ENCODE measurements at places on chromosomes 5 and 9.

GRCh38 chr9:135002336-135002735 lies 84.6 kb upstream of the FCN1 start:
- no peak for DNase-seq

DNA sequence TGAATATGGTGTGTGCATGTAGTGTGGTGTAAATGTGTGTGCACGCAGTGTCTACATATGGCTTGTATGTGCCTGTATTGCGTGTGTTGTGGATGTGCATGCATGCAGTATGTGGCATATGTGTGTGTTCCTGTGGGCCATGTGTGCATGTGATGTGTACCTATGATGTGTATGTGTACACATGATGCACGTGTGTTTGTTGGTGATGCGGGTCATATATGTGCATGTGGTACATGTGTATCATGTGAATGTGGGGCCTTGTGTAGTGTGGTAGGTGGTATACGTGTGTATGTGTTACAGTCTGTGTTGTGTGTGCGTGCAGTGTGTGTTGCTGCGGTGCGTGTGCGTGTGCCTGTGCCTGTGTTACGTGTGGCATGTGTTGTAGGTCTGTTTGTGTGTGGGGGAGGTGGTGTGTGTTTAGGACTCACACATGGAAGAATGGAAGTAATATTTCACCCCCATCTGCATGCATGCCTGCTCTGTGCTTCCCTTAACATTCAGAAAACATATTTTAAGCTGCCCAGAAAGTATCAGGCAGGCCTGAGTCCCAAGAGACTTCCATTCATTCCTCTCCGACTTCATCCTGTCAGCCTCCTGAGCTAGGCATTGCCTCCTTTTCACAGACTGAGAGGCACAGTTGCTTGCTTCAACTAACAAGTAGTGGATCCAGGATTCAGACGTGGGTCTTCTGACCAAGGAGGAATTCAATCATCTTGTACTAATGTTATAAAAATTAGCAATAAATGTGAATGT lies 55.4 kb upstream of the RUFY1 start:
- DNase-seq, result no peak

- peak; percentile 75 for DNase-seq
Measured at GRCh38 chr9:121860744-121861143, 209.3 kb downstream of the DAB2IP start.

DNA sequence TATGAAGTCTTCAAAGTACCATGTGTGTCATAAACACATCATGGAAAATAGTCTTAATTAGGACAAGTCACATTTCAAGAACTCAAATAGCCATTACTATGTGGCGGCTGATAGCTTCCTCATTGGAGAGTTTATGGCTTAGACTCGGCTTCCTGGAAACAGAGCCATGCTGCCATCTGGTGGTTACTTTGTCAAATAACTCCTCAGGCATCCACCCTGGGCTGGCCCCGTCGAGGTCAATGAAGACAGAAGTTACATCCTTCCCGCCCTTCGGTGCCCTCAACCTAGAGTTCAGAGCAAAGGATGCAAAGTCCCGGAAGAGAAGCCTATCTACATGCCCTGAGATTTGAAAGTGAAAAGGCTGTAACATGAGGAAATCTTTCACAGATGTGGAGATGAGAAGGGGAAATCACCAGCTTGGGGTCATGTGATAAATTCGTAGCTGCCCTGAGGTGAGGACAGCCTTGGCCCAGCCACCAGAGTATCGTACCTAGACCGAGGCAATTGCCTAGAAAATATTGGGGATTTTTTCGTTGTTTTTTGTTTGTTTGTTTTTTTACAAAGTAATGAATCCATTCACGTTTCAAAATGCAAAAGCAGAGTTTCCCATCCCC lies 45.5 kb upstream of the ZNF169 start:
- no peak for DNase-seq

GRCh38 chr5:147578228-147579024 lies 68.6 kb upstream of the DPYSL3 start:
- no peak for DNase-seq

- DNase-seq, result no peak
Measured at GRCh38 chr9:88230612-88231011, 92.3 kb upstream of the SPATA31C2 start.

GRCh38 chr9:129140397-129141065 lies 29.3 kb downstream of the PTPA start:
- DNase-seq, result peak; percentile 83

DNA sequence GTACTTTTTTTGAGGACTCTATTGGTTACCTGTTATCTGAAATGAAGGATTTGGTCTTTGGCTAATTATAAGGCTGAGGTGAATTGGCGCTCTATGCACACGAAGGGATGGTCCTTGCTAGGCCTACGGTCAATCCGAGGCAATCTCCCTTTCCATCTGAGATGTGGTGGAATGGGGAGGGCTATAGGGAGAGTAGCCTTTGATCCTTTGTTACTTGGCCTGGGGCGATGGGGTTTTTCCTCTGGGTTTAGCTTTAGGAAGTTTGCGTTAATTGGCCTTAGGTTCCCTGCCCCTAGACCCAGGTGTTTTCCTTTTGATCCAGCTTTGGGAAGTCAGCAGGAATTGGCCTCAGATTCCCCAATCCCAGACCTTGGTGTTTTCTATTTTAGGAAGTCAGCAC lies 102.1 kb upstream of the C9orf72 start:
- DNase-seq, result no peak

- DNase-seq, result no peak
Measured at GRCh38 chr9:3027210-3027609, 183.3 kb upstream of the PUM3 start.

DNA sequence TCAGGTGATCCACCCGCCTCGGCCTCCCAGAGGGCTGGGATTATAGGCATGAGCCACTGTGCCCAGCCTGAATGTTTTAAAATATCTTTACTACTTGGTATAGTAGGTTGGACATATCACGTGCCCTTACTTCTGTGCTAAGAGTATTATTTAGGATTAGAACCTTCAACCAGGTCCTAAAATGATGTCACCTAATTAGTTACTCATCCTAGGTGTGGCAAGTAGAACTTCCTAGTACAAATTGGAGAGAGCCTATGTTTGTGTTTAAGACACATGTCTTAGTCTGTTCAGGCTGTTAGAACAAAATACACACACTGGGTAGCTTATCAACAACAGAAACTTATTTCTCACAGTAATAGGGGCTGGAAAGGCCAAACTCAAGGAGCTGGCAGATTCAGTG lies 51.5 kb downstream of the ZFAND5 start:
- DNase-seq, result no peak

- DNase-seq, result peak; percentile 69
Measured at GRCh38 chr9:127179633-127180441, 57.4 kb upstream of the ANGPTL2 start.

DNA sequence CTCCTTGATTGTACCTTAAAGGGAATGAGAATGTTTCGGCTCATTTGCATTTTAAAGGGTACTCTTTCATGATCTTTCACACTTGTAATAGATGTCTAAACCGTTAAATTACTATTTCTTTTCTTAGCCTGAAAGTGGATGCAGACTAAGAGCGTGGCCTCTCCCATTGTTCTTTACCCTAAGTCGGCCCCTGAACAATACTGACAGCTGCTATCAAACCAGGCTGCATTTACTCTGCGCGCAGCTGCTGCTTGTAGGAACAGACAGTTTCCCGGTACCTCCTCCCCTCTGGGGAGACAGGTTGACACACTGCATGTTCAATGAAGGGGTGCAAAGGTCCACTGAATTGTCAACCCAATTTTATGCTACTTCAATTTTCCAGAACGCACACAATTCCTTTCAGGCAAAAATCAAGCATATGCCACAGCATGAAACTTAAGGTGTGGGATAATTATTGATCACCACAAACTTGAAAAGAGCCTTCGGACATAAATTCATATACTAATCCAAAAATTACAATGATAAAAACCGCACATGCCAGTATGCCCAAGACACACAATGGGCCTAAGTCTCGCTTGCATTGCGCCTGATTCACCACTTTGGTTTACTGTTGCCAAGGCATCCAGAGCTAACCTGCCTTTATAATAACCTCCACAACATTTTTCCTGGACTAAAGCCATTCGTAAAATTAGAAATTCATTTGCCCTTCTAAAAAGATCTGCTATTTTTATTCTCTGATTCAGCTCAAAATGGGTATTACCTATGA lies 39.7 kb downstream of the TLE1 start:
- DNase-seq, result no peak

DNA sequence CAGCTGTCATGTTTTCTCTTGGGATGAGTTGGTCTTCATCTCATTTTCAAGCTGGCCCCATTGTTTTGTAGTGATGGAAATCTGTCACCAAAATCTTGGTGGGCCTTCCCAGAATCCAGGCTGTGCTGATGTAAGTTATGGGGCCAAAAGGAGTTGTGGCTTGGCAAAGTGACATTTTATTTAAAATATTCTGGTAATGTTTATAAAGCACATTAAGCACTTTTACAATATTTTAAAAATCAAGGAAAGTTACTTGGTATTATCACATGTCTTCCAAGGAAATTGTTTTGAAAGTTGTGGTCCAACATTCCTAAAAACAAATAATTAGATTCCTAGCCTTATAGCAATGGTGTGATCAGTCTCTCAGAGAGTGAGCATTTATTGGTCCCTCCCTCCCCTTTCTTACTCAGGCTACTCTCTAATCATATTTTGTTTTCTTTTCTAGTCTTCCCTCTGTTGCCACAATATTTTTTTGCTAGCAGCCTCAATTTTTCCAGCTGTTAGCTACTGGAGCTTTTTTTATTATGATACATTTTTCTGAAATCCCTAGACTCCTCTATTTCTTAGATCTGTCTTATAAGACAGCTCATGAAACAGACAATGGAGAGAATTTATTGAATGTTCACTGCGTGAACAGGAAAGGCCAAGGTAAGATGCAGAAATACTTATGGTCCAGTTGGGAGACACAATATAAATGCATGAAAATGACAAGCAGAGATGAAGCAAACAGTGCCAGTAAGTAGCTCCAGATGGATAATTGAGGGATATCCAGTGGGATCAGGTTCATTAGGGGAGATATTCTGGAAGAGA lies 408.1 kb upstream of the ZNF608 start:
- DNase-seq, result no peak

- DNase-seq, result no peak
Measured at GRCh38 chr9:94870793-94871558, 144.5 kb downstream of the AOPEP start.

DNA sequence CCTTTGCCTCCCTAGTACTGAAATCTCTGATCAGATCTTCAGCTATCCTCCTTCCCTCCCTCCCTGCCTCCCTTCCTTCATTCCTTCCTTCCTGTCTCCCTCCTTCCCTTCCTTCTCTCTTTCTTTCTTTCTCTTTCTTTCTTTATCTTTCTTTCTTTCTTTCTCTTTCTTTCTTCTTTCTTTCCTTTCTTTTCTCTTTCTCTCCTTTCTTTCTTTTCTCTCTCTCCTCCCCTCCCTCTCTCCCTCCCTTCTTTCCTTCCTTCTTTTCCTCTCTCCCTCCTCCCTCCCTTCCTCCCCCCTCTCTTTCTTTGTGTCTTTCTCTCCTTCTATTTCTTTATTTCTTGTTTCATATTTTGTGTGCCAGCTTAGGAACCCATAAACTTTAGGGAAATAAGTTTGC lies 23.9 kb upstream of the ANKRD55 start:
- no peak for DNase-seq

DNA sequence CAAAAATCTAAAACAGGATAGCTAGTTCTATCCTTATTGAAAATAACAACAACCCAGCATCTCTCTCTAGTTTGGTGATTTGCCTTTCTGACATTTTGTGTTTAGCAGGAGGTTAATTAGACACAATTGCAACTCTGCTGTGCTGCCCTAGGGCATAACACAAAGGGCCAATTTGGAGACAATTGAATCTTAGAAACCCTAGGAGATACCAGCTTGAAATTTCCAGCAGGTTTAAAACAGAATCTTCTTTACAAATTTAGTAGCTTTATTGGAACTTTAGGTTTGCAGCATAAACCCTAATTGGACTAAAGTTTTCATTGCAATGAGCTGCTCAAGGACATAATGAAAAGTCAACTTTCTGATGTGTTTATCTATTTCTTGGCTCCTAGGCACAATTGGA lies 166.7 kb upstream of the FER start:
- no peak for DNase-seq

DNA sequence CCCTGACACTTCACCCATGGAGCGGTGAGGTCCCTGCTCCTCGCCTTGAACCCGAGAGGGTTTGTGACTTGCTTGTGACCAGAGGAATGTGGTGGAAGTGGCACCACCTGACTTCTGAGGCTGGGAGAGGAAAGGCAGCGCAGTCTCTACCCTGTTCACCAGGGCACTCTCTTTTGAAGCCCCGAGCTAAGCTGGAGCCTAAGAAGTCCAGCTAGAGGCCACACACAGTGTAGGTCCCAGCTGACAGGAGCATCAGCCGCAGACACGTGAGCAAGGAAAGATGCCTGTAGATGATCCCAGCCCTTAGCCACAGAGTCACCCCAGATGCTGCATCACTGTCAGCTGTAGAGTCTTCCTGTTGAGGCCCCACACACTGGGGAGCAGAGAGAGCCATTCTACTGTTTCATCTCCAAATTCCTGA lies 1.7 kb upstream of the ANGPTL2 start:
- DNase-seq, result no peak
